ENCODE measurements at places on chromosomes 7 and 10.

- DNase-seq, result no peak
Measured at GRCh38 chr10:132742837-132743194, 43.1 kb downstream of the NKX6-2 start.

GRCh38 chr10:79310911-79311573 is 36.2 kb upstream of the PPIF start:
- DNase-seq, result no peak

GRCh38 chr7:125061776-125062397 is 132.3 kb upstream of the POT1 start:
- peak; percentile 40 for DNase-seq

DNA sequence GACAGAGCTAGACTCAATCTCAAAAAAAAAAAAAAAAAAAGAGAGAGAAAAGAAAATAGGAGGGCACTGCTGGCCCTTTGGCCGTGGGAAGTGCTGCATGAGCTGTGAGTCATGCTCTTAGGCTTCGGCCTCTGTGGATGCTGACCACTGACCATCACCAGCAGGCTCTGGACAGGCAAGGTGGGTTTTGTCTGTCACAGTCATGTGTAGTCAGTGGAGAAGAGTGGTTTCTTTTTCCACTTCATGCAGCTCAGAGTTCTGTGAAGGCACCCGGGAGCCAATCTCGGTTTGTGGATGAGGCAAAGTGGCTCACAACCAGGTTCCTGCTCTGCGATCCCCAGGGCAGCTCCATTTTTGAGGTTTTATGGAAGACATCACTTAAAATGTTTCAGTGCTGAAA is 58.1 kb downstream of the PRTFDC1 start:
- DNase-seq, result peak; percentile 89

- DNase-seq, result peak; percentile 61
Measured at GRCh38 chr10:99285881-99286280, 43.3 kb upstream of the CNNM1 start.

DNA sequence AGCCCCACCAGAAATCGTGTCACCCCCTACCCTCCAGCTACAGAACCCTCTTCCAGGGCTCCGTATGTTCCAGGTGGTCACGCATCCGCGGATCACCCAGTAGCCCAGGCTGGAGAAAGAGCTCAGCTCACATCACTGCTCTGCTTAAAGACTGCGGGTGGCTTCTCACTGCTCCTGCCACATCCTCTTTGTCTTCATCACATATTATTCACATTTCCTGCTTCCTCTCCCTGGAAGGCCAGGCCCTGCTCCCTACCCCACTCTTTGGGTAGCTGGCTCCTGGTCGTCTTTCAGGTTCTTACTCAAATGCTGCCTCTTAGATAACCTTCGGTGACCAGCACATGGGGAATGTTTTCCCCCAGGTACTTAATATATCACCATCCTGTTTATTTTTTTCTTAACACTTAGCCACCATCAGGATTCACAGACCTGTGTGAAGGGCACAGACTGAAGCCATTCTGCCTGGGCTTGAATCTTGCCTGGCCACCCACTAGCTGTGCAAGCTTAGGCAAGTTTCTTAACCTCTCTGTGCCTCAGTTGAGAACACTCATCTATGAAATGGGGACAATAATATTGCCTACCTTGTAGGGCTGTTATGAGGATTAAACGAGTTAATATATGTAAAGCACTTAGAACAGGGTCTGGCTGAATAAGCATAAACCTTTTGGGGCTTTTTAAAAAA is 307.8 kb downstream of the PRPF18 start:
- peak; percentile 73 for DNase-seq

- DNase-seq, result no peak
Measured at GRCh38 chr10:21501731-21502347, 23.6 kb downstream of the SKIDA1 start.

DNA sequence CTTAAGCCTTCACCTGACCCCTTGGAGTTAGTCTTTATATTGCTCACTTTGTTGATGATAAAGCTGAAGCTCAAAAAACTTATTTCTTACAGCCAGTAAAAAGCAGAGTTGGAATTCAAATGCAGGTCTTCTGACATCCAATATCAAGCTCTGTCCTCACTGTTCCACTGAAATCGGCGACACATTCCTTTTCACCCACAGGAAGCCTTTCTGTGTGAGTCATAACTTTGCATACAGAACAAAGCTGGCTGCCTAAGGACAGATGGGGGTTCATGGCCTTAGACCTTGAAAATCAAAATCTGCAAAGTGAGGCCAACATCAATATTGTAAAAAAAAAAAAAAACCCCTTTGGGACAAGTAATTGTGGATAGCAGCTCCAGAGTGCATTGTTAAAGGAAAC is 21.8 kb upstream of the AKR1B1 start:
- DNase-seq, result peak; percentile 79

DNA sequence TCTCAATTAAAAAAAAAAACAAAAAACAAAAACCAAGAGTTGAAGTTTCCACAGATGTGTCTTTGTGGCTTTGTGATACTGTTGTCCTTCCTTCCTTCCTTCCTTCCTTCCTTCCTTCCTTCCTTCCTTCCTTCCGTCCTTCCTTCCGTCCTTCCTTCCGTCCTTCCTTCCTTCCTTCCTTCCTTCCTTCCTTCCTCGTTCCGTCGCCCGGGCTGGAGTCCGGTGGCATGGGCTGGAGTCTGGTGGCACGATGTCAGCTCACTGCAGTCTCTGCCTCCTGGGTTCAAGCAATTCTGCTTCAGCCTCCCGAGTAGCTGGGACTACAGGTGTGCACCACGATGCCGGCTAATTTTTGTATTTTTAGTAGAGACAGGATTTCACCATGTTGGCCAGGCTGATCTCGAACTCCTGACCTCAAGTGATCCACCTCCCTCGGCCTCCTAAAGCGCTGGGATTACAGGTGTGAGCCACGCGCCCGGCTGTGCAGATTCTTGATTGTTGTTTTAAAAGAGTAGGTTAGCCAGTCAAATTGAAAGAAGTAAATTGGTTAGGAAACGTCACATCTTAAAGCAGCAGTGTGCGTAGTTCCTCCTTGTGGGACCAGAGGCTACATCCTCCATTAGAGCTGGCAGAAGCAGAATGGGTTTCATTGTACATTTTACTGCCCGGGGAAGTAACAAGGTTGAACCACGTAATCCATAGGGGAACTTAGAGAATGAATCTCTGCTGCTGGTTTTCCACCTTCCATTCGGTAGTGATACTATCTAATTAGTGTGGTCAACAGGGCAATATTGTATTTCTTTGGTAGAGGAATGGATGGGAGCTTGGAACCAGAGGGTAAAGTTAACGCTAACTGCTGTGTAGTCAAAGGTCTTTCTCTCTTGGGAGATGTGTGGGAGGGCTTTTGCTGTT is 20.6 kb downstream of the DNAJB6 start:
- no peak for DNase-seq

DNA sequence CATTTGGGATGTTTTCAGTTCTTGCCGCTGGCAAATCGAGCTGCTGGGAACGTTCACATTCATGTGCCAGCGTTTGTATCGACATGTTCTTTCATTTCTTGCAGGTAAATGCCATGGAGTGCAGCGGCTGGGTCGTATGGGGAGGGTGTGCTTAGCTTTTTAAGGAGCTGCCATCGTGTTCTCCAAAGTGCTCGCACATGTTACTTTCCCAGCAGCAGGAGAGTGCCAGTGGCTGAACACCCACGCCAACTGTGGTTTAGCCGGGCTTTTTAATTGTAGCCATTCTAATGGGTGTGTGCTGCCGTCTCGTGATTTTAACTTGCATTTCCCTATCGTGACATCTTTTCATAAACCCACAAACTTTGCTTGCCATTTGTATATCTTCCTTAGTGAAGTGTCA is 11.6 kb upstream of the BNIP3 start:
- DNase-seq, result no peak

- DNase-seq, result no peak
Measured at GRCh38 chr7:24500599-24500998, 72.7 kb upstream of the PALS2 start.

GRCh38 chr7:56174875-56175760 is 58.9 kb upstream of the NUPR2 start:
- DNase-seq, result no peak

DNA sequence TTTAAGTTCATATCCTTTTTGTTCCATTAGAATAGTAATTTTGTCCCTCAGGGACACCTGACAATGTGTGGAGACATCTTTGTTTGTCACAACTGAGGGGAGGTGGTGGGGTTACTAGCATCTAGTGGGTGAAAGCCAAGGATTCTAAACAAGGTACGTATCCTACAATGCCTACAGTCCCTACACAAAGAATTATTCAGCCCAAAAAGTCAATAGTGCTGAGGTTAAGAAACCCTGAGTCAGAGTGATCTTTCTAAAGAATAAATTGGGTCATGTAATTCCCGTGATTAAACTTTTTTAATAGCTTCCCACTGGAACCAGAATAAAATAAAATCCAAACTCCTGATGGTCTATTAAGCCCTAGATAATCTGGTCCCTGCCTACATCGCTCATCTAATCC is 2.7 kb upstream of the ANXA7 start:
- no peak for DNase-seq

DNA sequence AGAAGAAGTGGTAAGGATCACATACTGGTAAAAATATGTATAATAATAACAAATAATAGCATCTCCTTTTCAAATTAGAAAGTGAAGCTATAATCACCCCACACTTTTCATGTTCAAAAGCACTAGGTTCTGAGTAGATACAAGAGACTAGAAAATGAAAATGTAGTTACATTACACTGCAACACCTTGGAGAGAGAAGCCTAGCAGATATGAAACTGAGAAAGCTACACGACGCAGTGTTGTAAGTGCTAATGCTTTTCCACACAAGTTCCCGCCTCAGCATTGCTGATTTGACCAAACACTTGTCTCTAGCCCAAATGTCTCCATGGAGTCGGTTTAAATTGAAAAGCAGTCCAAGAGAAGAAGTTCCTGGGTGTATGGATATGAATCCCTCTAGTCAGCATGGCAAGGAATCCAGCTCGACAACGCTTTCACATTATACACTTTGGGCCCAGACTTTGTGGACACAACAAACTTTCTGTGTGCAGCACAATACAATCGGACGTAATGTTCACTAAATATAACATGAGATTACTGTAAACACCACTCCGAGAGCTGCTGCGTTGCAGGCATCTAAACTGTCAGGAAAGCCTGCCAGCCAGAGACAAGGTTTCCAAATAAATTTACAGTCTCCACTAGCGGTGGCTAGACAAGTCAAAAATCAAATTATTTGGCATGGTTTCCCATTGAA is 1.7 kb downstream of the PDE1C start:
- no peak for DNase-seq

- no peak for DNase-seq
Measured at GRCh38 chr10:1724921-1725488, 12.3 kb downstream of the ADARB2 start.

DNA sequence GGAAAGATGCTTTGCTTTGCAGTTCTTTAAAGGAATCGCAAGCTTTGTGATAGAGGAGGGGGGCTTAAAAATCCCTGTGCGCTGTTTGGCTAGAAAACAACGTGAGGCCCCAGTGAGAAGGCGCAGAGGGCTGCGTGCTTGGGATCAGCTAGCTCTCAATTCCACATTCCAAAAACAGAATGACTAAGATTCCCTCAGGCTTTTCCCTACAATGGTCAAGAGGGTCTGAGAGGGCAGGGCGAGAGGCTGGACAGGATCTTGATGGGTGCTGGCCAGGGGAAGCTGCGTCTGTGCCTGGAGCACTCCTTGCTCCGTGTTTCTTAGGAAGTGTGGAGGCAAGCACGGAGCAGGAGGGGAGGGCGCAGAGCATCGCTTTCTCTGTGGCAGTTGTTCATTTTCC is 72.1 kb upstream of the INHBA start:
- DNase-seq, result peak; percentile 31

DNA sequence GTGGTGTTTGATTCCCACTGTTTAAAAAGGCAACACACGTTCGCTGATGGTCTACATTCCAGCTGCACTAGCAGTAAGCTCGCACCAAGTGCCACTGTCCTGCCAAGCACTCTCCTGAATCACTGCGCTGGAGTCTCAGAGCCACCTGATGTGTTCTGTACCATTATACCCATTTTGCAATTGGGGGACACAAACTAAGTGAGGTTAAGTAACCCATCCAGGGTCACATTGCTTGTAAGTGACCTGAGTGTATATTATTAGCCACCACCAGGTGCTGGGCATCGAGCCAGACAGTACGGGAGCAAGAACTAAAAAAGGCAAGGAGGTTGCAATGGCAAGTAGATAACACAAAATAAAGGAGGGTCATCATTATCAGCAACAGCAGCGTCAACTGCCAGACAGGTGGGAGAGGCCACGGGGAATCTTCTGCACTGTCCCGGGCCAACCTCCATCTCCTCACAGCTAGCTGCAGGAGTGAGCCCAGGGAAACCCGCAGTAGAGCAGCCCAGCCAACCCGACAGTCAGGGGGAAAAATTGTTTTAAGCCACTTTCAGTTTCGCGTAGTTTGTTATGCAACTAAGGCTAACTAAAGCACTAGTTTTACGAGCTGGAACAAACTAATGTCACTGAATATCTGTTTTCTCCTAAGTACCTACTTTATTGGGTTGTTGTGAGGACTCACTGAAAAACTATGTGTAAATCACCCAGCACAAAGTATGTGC is 712 bp upstream of the CPVL start:
- peak; percentile 24 for DNase-seq

DNA sequence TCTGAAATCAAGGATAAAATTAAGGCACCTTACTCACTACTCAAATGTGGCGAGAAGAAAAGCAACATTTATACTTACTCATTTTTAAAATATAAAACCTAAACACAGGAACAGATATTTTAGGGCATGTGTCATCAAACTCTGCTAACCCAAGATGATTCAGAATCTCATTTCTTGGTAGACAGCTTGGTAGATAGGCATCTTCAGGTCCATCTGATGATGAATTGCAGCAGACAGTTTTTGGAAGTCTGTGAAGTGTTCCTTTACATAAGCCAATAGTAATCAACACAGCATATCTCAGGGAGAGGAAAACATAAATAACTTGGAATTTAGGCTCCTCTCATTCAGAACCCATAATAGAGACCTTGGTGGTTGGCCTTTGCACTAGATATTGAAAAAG is 3.4 kb downstream of the HIPK2 start:
- DNase-seq, result peak; percentile 94

DNA sequence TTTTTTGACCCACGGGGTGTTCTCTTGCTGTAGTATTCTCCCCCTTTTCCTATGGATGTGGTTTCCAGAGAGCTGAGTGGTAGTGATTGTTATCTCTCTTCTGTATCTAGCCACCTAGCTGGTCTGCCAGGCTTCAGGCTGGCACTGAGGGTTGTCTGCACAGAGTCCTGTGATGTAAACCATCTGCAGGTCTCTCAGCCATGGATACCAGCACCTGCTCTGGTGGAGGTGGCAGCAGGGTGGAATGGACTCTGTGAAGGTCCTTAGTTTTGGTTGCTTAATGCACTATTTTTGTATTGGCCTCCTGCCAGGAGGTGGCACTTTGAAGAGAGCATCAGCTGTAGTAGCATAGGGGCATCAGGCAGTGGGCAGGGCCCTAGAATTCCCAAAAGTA is 851 bp downstream of the HYAL4 start:
- no peak for DNase-seq

GRCh38 chr7:23387583-23387982 is 82.7 kb downstream of the IGF2BP3 start:
- DNase-seq, result no peak

All from EH (cell line).